Stimulated activated CD4-positive, alpha-beta T cell treated with anti-CD3 and anti-CD28 coated beads, Interleukin-4, amount 100 ng/mL, for 48 hours (primary cell): ENCODE measurements at places on chromosomes 13 and 19.

DNA sequence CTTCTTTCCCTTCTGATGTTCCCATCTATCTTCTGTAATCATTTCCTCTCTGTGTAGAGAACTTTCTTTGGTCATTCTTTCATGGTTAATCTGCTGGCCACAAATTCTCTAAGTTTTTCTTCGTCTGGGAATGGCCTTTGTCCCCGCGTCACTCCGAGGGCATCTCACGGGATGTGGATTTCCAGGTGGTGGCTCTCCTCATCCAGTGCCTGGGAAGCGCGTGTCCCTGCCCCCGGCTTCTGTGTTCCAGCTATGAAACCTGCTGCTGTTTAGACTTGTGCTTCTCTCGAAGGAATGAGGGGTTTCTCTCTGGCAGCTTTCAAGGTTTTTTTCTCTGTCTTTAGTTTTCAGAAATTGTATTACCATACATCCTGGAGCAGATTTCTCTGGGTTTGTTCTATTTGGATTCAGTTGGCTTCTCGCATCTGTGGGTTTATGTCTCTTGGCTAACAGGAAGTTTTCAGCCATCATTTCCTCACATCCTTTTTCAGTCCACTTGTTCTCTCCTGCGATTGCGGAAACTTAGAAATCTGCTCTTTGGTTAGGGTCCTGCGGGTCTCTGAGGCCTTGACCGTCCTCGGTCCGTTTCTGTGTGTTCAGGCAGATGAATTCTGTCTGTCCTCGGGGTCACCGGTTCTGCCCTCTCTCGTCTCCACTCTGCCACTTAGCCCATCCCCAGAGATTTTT lies 36.9 kb upstream of the DCUN1D2 start:
- no peak for DNase-seq

- DNase-seq, result no peak
These were observed 23.0 kb downstream of the RRAS start for GRCh38 chr19:49616945-49617344.

DNA sequence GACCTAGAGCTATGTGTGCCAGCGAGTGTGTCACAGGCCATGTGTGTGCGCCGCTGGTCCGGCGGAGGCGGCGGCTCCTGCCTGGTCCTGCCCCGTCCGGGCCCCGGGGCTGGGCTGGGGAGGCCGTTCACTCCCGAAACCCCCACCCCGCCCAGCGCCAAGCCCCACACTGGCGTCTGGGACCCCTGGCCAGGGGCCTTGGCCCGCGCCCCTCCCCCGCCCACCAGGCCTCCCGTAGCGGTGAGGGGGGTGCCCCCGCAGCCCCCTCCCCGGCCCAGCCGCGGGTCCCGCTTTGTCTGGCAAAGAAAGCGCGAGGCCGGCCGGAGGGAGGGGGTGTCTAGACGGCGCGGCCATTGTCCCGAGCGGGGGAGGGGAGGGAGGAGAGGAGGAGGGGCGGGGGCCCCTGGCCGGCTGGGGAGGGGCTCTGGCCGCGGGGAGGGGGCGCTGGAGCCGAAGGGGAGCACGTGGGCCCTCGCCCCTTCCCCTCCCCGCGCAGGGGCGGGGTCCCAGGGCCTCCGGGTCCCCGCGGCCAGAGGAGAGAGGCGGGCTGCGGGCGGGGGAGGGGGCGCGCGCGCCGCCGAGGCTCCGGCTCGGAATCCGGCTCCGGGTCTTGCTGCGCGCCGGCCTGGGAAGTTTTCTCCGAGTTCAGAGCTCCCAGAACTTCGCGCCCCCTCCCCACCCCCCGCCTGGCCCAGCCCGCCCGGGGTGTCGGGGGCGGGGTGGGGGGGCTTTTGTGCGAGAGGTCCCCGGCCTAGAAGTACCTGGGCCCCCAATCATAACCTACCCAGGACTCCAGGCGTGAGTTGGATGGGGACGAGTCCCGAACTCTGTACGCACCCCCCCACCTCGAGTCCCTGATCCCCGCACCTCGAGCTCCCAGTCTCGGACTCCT lies 888 bp downstream of the NOTCH3 start:
- no peak for DNase-seq

- DNase-seq, result no peak
These were observed 28.2 kb upstream of the PSG7 start for GRCh38 chr19:42965176-42965575.

DNA sequence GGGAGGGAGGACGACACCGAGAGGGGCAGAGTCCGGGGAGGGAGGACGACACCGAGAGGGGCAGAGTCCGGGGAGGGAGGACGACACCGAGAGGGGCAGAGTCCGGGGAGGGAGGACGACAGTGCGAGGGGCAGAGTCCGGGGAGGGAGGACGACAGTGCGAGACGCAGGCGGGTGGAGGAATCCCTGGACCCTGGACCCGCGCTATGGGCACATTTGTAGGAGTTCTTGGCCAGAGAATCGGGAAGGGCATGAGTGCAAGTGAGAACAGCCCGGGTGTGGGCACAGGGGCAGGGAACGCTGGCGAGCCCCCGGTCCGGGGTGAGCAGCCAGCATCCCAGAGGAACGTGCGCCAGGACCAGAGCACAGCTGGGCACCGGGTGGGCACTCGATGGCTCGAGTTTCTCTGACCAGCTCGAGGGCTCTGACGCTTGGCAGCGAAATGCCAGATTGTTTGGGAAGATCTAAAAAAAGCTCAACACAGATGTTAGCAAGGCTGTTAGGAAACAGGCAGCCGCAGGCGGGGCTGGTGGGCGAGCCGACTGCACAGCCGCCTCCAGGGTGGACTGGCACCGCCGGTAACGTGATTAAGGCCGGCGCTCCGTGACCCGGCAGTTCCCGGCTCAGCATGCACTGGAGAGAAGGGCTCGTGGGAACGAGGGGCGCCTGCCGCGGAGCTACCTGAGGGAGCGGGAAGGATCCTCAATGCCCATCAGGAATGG lies 17.9 kb upstream of the C2CD4C start:
- no peak for DNase-seq
